ENCODE measurements at places on chromosomes 16 and 17.

- no peak for DNase-seq
Observed at GRCh38 chr17:36592716-36593321, 1.1 kb downstream of the DHRS11 start.

- peak; percentile 29 for DNase-seq
Observed at GRCh38 chr17:9987779-9988585, 82.9 kb upstream of the RCVRN start.

DNA sequence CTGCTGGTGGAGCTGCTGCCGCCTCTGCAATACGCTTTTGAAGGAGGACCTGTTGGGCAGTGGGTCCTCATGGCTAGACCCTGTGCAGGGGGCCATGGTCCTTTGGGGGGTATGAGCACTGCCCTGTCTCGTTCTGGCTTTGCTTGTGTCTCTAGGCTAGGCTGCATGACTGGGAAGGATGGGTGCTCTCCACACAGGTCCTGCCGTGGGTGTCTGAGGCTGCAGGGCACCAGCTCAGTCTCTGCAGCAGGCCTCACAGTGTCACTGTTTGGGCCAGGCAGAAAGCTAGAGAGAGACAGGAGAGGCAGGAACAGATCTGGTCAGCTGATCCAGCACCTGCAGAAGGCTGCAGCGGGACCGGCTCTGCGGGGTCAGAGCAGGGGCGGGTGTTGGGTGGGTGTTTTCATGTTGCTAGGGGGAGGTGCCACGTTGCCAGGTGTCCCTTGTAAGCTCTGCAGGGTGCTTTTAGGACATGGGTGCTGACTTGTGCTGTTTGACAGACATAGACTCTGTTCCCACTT is 111.4 kb downstream of the SNX29 start:
- peak; percentile 39 for DNase-seq

DNA sequence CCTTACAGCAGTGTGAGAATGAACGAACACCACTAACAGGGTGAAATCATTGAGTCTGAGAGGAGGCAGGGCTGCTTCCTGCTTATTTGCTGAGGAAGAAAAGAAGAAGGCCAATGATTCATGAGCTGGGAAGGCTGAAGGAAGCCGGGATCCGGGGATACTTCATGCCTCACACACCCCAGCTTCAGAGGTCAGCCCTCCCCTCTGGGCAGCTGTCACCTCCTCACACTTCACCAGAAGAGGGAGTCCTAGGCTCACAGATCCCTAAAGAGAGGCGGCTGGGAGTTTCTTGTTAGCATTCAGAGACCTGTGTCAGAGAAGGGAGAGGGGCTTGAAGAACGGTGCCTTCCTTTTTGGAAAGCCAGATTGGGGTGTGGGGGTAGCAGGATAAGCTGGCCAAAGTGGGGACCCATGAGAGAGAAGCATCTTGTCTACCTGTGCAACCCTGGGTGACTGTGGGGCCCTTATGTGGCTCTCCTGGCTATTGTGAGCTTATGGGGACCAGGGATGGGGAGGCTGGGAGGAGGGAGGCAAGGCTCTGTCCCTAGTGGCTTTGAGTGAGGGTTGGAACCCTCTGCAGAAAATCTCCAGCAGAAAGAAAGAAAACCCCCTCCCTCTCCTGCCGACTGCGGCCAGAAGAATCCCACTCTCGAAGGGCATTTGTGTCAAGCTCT is 94.6 kb downstream of the RGS9 start:
- peak; percentile 55 for DNase-seq

GRCh38 chr17:75619506-75620431 is 13.5 kb upstream of the SMIM5 start:
- peak; percentile 12 for DNase-seq

- DNase-seq, result no peak
Observed at GRCh38 chr16:85193115-85193493, 80.8 kb upstream of the CIBAR2 start.

GRCh38 chr16:4691666-4692412 is 1.5 kb upstream of the NUDT16L1 start:
- DNase-seq, result no peak

- DNase-seq, result peak; percentile 11
Observed at GRCh38 chr17:1398931-1399678, 917 bp downstream of the YWHAE start.

DNA sequence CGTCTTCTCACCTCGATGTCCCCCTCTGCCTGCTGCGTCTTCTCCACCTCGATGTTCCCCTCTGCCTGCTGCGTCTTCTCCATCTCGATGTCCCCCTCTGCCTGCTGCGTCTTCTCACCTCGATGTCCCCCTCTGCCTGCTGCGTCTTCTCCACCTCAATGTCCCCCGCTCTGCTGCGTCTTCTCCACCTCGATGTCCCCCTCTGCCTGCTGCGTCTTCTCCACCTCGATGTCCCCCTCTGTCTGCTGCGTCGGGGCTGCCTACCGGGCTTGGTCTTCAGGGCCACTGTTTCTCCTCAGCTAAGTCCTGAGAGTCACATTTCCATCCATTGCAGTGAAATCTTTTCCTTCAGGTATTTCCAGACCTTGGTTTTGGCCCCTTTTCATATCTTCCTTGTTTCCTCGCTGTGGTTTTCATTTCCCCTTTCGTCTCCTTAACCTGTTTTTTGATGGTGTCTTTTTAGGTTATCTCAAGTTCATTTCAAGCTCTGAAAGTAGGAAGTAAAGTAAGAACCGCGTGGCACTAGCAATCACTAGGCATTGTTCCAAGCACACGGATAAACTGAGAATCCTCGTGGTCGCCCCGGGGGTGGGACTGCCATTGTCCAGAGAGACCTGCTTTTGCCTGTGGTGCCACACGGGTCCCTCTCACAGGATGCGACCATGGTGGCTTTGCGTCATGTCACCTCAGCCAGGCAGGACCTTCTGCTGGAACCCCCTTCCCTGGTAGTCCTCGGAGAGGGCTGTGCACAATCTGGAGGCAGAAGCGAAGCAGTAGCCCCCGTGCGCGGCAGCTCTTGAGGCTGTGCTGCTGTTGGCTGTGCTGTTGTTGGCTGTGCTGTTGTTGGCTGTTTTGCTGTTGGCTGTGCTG is 9.5 kb upstream of the ZNF750 start:
- no peak for DNase-seq

GRCh38 chr16:31467151-31467773 is 4.7 kb upstream of the TGFB1I1 start:
- peak; percentile 29 for DNase-seq

GRCh38 chr17:42027590-42027889 is 7.7 kb downstream of the NKIRAS2 start:
- DNase-seq, result no peak

DNA sequence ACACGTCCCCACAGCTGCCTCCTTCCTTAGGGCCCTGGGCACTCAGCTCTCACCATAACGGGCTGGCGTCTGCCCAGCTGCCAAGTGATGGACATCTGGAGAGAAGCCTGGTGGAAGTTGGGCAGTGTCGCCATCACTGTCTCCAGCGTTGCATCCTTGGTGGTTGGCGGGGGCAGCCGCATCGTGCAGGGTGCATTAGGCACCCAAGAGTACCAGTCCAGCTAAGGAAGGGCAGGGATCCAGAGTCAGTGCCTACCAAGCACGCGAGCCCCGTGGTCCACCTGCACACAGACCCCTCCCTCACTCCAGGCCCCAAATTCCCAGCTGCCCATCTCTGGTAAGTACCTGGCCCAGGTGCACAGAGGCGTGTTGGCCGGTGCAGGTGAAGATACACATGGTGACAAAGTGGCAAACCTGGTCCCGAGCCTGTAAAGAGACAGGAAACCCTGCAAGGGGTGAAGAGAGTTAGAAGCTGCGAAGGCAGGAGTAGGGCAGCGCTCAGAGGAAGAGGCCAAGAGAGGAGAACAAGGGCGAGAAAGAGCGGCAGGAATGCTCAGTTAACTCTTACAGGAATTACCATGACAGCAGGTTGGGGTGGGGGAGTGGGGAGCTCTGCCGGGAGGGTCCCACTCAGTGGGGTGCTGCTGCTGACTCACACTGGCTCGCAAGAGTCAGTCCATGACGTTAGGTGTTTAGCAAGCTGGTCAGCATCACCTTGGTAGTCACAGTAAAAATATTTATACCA is 9.5 kb downstream of the ALOX15 start:
- no peak for DNase-seq

- DNase-seq, result no peak
Observed at GRCh38 chr16:81541314-81541713, 96.7 kb downstream of the CMIP start.

DNA sequence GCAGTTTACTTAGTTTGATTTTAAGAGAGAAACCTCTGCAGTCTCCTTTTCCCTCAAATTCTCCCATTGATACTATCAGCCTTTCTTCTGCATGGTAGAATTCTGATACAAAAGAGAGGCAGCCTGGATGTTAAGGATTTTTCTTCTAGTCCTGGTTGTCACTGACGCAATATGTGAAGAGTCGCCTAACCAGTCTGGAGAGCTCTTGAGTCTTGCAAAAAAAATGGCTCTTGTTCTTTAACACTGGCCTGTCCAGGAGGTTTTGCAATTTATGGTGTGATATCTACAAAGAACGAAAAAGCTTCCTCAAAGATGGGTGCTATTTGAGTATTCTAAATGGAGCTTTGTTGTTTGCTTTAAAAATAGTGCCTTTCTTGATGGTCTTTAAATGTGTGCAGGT is 28.9 kb downstream of the COX10 start:
- no peak for DNase-seq

GRCh38 chr17:55446581-55447205 is 25.1 kb upstream of the MMD start:
- DNase-seq, result no peak

GRCh38 chr17:73030501-73030921 is 62.0 kb downstream of the SLC39A11 start:
- DNase-seq, result no peak

DNA sequence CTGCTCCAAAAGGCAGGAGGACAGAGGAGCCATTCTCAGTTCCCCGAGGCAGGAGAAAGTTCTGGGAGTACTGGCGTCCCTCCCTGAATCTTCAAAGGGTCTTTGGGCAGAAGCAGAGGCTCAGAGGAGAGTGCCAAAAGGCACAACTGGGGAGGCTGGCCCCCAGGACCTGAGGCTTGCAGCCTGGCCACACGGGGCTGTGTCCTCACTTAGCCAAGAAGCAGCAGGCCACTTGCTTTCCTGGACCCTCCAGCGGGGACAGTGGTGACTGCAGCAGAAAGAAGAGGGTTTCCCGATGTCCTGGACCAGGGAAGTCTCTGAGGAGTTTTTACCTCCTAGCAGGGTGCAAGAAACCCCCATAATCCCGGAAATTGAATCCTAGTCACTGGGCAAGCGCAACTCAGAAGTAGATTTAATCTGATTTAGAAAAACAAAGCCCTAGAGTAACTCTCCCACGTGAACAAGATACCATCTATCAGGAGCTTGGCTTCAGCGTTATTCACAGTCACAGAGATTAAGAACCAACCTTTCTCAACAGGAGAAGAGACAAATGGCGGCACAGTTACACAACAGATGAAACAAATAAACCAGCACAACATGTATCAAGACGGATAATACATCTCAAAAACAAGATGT is 25.5 kb upstream of the BCO1 start:
- DNase-seq, result no peak

DNA sequence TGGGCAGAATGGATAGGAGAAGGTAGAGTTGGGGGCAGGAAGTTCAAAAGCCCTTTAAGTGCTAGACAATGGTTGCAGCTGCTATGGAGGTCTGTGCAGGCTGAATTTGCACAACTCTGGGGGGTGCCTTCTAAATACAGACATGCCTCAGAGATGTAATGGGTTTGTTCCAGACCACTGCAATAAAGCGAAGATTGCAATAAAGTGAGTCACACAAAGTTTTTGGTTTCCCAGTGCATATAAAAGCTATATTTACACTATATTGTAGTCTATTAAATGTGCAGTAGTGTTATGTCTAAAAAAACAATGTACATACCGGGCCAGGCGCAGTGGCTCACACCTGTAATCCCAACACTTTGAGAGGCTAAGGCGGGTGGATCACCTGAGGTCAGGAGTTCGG is 60.5 kb upstream of the MYOCD start:
- no peak for DNase-seq

DNA sequence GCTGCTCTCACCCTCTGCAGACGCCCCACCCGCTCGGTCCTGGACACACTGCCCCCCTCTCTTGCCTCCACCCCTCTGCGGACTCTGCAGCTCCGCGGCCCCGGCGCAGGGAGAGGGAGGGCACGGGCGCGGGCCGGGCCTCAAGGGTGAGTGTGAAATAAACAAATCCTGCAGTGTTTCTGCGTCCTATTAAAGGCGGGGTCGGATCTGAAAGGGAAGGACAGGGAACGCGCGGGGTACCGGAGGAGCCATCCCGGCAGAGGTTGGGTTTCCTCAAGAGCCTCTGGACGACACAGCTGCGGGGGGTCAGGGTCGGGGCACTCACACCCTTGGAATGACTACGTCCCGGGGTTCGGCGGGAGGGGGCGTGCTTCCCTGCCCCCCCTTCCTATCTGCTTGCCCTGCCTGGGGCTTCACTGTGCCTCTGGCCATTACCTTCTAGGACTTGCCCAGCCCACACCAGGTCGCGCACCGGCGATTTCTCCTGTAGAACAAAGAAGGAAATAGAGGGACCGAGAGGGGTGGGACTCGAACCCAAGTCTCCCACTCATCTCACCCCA is 466 bp upstream of the HSF4 start:
- DNase-seq, result no peak

DNA sequence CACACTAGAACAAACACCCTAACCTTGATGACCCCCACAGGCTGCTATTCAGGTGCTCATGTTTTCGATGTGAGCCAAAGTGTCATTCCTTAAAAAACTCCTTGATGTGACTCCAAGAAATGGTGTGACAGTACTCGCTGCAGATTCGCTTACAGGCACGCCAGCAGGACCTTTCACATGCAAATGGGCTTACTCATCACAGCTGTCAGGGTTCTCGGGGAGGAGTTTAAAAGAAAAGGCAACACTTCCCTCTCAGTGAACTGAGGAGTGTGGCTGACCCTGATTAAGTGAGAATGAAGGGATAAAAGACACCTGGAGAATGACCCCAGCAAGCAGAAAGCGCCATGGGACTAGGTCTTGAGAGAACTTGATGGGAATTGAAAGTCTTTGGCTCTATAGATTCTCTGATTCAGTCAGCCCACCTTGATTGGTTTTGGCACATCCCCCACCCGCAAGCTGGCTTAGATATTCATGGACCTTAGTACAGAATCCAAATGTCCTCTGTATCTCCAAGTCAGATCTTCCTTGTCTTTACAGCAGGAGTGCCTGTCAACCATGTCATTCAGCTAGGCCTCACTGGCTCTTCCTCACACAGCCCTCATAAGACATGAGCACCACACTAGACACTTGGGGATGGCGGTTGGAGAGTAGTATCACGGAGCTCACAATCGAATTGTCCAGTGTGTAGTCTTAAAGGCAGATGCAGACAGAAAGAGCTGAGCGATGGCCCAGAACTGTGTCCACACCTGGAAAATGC is 82.6 kb downstream of the HIC1 start:
- no peak for DNase-seq

DNA sequence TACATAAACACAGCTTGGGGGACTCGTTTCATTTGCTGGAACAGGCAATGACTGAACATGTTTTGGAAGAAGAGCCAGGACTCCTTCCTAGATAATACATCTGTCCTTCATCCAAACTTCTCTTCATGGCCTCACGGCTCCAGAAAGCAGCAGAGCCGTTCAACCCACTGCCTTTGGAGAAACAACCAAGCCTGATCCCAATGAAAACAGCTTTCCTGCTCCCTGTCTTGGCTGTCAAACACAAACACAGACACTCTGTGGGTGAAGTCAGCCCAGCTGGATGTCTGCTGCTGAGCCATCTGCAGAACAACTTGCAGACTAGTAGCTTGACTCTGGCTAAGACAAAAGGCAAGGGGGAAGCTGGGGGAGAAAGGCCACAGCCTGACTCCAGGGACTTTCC is 345.1 kb upstream of the PSMD7 start:
- DNase-seq, result no peak

- peak; percentile 56 for DNase-seq
Observed at GRCh38 chr16:55711959-55712876, 56.4 kb downstream of the SLC6A2 start.

GRCh38 chr17:56785997-56786680 is 47.6 kb downstream of the C17orf67 start:
- no peak for DNase-seq

GRCh38 chr17:21170809-21171208 is 43.2 kb downstream of the TMEM11 start:
- no peak for DNase-seq

Data from CD4-positive, alpha-beta T cell treated with Interleukin-12 subunit alpha and Interleukin-12 subunit beta, for 1 hour (primary cell).